ENCODE measurements at places on chromosomes 16 and 17.

DNA sequence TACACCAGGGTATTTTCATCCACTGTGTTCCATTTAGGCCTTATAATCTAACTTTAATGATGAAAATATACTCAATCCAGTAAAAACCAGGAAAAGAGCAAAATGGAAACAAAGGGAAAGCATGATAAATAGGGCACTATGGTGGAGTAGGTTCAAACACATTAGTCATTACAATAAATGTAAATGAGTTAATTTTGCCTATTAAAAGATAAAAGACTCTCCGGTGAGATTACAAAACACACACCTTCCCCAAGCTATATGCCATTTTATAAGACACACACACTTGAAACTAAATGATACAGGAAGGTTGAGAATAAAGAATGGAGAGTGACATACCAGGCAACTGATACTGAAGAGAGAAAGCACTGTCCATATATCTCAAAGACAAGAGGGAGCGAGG is 10.0 kb downstream of the PPL start:
- DNase-seq = no peak

GRCh38 chr17:65697661-65698060 is 136.2 kb upstream of the AXIN2 start:
- DNase-seq = no peak

DNA sequence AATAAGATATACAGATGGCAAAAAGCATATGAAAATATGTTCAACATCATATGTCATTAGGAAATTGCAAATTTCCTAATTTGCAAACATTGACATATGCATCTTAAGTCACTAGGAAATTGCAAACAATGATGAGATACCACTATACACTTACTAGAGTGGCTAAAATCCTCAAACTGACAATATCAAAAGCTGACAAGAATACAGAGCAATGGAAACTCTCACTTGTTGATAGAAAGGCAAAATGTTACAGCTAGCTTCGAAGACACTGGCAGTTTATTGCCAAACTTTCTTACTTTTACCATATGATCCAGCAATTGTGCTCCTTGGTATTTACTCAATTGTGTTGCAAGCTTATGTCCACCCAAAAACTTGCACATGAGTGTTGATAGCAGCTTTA is 5.0 kb upstream of the IL4R start:
- no peak for DNase-seq

DNA sequence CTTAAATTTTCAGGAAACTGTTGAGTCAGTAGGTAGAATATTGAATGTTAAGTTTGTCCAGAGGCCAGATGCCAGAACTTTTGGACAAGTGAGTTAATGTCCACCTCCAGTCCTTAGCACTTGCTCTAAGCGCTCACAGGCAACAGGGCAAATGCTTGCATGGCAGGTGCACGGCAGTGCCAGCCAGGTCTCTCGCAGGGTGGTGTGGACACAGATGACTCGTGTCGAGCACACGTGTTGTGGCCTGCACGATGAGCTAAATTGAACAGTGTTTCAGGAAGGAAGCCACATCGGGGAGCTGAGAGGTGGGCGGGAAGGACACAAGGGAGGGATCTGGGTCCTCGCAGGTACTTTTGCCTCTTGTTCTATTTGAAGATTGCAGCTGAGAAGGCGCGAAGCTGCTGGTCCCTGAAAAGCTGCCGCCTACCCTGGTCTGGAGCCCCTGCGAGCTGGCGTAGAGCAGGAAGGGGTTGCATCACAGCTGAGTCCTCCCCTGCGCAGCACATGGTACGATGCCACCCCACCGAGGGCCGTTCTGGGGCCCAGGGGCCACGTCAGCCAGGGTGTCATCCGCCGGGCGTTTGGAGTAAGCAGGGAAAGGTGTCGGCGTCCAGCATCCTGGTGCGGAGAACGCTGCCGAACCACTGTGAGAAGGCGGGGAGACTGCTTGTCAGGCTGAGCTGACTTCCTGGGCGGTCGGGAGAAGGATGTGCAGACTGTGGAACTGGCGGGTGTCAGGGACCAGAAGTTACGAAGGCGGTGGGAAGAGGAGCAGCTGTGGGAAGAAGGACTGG is 6.3 kb downstream of the RAB40C start:
- DNase-seq = no peak

- DNase-seq = no peak
Observed at GRCh38 chr17:1272701-1273100, 2.5 kb downstream of the BHLHA9 start.

GRCh38 chr16:82013139-82013538 is 1.9 kb upstream of the SDR42E1 start:
- DNase-seq = no peak

DNA sequence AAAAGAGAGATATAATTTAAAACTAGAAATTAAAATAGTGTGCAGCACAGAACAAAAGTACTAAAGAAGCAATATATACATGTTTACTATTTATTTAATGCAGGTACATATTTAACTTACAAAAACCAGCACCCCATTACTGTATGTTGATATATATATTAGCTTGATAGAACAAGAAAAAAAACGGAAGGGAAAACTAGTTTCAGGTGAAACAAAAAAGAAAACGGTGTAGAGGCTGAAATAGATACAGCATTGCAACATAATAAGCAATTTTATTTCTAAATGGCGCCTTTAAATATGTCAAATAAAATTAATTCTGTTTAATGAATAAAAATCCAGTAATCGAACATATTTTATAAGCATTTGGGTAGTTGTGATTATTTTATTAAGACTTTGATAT is 3.9 kb downstream of the HNF1B start:
- no peak for DNase-seq

DNA sequence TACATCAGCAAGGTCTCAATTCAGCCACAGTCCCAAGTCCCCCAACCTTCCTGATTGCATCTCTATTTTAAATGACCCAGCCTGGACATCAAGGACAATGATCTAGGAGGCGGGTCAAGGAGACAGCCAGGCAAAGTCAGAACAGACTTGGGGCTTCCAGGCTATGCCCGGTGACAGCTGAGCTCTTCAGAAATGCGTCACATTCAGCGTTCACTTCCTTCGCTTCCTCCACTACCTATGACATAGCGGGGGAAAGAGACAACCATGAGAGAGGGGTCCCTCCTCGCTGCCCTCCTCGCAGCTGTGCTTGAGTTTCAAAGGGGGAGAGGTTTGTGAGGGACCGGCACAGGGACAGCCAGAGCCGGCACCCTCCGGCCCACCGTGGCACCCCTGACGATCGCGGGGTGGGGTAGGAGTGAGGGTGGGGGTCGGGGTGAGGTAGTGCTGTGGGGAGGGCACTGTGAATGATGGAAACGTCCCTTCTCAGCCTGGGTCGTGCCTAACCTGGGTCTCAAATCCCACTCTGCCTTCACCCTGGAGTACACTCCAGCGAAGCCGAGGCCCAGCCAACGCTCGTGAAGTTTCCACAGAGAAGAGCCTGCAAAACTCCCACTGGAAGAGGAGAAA is 12.3 kb upstream of the LGALS3BP start:
- peak; percentile 55 for DNase-seq

DNA sequence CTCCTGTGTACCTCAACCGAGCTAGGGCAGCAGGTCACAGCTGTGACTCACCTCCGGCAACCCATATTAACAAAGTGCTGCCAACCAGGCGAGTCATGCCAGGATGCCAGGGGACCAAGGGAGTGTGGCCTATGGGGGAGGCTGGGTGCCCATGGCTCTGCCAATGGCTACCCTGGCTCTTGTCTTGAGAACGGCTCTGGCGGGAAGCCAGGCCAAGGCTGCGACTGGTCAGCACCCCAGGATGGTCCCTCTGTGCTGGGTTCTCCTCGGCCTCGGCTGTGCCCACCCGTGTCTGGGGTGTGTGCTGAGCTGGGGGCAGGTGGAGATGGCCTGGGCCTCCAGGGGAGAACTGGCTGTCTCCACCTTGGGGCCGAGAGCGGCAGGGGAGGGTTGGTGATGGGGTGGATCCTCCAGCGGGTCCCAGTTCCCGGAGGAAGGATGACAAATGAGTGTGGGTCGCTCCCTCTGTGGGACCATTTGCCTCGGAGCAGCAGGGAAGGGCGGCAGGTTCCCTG is 75.8 kb downstream of the MRC2 start:
- DNase-seq = peak; percentile 29

DNA sequence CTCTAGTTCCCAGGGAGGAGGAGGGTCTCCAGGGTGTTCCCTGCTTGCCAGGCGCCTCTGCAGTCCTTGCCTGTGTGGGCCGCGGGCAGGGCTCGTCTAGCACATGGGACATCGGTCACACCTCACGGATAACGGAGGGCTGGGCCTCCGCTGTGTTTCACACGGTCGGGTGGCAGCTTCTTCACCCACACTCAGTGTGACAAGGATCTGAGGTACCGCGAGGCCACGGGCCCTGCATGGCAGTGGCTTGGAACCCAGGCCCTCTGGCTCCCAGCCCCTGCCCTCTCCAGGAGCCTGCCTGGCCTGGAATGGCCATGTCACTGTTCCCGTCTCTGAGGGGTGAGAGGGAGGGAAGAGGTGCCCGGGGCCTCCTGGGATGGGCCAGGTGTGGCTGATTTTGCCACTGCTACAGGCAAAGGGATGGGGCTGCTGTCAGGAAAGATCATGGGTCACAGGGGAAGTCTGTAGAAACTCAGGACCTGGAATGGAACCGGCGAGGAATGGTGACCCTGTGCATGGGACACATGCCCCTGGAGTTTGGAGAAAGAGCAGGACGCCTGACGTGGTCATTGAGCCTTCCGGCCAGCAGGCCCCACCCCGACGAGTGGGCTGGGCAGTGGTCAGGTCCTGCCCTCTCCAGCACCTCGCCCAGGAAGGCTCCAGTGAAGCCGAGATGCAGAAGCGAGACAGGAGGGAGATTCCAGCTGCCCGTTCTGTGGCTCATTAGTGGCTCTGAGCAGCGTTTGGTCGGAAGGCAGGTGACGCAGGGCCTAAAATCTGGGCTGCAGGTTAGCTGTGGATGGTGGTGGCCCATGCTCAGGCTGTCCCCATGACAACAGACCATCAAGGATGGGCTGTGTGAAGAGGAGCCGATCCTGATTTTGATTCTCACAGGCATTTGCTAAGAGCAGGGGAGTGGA is 76.5 kb upstream of the GSE1 start:
- DNase-seq = no peak

- no peak for DNase-seq
Observed at GRCh38 chr17:34201767-34202166, 53.3 kb upstream of the CCL2 start.

DNA sequence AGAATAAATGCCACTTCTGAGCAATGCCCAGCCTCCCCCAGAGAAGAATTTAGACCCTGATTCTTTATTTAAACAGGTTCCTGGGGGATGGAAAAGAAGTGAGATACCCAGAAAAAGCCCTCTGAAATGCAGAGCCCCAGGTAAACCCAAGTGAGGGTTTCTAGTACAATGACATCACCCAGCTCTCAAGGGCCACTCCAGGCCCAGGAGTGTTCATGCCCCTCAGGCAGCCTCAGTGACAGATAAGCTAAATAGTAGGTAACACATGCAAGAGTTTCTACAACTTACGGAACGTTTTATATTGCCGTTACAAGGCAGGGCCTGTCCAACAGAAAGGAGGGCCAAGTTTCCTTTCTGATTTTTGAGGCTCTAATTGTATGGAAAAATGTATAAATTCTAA is 683.7 kb upstream of the SALL1 start:
- DNase-seq = no peak

DNA sequence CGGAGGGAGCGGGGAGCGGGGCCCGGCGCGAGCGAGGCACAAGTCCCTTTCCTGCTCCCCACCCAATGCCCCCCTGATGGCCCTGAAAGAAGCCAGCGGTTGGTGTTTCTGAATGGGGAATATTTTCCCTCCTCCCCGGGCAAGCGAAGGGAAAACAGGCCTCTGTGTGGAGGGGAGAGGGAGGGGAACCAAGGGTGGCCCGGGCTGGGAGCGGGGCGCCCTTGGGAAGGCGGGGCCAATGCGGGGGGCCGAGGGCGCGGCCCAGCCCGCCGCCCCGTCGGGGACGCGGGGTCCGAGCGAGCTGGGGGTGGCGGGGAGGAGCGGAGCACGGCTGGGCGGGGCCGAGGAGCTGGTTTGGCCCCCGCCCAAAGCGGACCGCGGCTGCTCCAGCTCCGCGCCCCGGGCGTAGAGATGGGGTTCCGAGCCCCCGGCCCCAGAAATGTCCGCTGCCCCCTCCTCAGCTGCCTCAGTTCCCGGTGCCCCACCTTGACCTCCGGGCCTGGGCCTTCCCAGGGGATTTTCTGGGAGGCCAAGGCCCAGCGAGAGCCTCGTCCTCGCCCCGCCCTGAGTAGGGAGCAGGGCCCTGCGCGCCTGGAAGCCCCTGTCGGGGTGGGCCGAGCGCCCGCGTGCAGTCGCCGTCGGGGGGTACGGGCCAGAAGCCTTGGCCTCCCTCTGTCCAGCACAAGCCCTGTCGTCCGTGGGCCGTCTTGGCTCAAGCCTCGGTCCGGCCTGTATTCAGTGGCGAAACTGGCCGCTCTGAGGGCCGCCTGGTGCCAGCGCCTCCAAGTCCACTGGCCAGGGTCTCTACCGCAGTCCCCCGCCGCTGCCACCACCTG is 3.9 kb upstream of the HEXIM1 start:
- DNase-seq = no peak

GRCh38 chr16:63315229-63315628 is 1279.0 kb upstream of the CDH8 start:
- DNase-seq = no peak

- DNase-seq = no peak
Observed at GRCh38 chr16:13060932-13061331, 159.5 kb downstream of the SHISA9 start.

GRCh38 chr16:47734987-47735594 is 274.0 kb downstream of the PHKB start:
- no peak for DNase-seq

- no peak for DNase-seq
Observed at GRCh38 chr17:18185391-18185790, 1.8 kb downstream of the ALKBH5 start.

- peak; percentile 51 for DNase-seq
Observed at GRCh38 chr17:79944251-79944812, 91.3 kb downstream of the TBC1D16 start.

DNA sequence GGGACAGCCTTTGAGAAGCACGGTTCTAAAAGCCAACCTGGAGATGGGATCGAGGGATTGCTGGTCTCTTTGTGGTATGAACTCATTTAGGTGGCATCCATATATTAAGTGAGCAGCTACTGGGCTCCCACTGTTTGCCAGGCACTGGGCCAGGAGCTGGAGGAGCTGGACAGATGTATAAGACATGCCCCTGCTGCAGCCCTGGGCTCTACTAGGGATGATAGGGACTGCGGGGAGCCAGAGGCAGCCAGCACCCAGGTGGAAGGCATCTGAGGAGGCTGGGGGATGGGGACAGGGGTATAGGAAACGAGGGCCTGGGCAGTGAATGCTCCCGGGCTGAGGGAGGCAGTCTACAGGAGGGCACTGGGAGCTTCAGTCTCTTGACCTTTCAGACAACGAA is 53.0 kb upstream of the MEAK7 start:
- no peak for DNase-seq

DNA sequence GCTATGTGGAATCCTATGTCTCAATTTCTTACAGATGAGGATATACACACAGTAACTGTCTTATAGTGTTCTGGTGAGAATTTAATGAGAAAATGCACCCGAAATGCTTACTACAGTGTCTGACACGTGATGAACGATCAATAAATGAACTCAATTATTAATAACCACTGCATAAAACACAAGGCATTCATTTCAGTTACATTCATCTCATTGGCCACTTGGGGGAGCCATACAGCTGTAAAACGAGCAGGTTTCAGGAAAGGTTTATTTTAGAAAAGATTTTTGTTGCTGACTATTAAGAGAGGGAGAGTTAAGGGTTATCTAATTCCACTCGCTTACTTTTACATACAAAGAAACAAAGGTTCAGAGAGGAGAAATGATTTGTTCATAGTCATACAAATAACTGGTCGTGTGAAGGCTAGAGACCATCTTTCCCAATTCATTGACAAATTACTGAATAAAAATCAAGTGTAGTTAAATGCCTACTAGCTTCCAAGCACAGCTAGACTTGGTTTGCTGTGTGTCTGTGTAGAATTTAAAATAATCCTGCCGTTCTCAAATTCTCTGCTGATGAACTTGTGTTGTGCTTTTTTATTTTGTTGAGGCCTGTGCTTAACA is 160.1 kb downstream of the MAP2K4 start:
- no peak for DNase-seq
